ENCODE measurements at places on chromosomes 4 and X.

DNA sequence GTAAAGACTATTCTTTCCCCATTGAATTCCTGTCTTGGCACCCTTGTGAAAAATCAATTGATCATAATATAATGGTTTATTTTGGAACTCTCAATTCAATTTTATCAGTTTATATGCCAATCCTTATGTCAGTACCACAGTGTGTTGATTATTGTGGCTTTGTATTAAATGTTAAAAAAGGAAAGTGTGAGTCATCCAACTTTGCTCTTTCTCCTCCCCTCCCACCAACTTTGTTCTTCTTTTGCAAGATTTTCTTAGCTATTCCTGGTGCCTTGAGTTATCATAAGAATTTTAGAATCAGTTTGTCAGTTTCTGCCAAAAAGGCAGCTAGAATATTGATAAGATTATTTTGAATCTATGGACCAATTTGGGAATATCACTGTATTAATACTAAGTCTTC, 11.2 kb upstream of the RNF175 start:
- peak; percentile 33 for DNase-seq

DNA sequence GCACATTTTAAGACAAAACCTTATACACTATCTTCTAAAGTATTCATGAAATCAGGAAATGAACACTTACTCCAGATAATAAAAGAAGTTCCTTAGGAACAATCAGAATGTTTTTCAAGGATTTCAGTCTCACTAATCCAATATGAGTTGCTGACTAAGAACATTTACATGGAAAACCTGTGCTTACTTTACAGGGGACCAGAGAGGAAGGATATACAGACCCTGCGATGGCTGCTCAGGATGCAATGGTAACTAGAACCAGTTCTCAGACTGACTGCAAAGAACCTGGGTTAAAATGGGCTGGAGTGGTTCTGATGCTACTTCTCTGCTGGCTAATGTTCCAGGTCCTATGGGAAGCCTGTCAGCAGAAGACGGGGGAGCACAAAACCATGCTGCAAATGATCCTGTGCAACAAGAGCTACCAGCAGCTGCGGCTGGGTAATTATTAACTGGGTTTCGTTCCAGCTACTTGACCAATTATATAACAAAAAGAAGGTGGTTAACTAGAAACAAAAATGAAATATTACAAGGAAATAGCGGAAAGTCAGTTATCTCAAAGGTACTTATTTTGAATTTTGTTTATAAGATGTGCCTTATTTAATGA, 85.3 kb downstream of the ANXA10 start:
- no peak for DNase-seq

DNA sequence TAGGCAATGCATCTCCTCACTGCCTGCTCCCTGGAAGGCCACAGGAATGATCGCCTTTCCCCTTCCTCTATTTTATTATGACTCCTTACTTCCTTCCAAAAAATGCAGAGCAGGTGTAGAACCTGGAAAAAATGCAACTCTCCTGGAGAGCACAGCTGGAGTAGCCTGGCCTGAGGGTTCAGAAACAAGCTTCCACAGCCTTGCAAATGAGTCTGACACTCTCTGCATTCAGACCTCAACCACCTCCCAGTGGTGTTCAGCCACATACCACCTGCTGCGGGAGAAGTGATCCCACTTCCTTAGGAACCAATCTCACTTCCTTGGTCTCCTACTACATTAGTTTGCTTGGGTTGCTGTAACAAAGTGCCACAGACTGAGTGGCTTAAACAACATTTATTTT, 368.1 kb upstream of the NOCT start:
- DNase-seq, result no peak

DNA sequence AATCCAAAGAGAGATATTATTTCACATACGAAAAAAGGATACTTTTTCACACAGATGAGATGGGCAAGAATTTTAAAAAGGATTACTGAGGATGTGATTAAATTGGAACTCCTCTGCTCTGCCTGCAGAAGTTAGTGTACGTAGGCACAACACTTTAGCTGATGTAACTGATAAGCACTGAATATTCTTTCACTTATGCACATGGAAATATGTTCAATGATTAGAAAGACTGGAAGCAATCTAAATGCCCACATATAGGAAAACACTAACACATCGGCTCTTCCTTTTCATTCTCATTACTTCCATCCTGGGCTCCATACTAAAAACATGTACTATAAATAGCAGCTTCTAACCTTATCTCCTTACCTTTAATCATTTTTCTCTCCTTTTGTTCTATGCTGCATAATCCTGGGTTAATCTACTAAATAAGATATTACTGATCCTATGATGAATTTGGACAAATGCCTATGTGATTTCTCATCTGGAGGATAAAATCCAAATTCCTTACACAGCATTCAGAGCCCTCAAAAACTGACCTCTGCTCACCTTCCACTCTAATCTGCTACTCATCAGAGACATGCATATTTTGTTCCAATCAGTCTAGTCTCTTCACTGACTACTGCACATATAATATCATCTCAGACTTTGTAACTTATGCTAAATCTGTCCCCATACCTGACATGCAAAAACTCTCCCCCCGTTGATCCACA, 197.8 kb downstream of the PDGFC start:
- peak; percentile 60 for DNase-seq

All from amniotic epithelial cell (primary cell).